Kidney tubule cell (primary cell): ENCODE measurements at places on chromosomes 2 and 18.

DNA sequence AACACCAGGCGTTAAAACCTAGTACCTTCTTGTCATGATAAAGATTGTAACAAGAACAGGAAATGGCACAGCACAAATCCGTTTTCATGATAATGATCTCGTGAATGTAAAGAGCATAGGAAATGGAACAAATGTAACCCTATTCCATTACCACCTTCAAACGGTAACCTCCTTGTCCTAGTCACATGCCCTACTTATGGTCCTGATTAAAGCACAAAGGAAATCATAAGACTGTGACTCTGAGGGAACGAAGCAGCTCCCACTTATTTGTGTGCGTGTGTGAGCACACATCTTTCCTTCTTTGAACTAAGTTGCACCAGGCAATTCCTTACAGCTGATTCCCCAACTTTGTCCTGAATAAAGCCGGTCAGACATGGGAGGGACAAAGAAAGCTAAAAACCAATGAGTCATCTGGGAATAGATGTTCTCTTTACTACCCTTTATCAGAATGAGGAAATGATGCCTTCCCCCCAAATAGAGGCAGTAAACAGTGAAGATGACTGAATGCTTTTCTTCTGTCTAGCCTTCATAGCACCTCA, 192.6 kb downstream of the IKZF2 start:
- peak; percentile 47 for DNase-seq

GRCh38 chr18:74683573-74683972, 85.9 kb downstream of the ZNF407 start:
- DNase-seq = no peak

- no peak for DNase-seq
Observed at GRCh38 chr2:124347209-124347608, 322.1 kb downstream of the CNTNAP5 start.

- DNase-seq = no peak
Observed at GRCh38 chr18:67864677-67865340, 348.3 kb upstream of the DSEL start.

DNA sequence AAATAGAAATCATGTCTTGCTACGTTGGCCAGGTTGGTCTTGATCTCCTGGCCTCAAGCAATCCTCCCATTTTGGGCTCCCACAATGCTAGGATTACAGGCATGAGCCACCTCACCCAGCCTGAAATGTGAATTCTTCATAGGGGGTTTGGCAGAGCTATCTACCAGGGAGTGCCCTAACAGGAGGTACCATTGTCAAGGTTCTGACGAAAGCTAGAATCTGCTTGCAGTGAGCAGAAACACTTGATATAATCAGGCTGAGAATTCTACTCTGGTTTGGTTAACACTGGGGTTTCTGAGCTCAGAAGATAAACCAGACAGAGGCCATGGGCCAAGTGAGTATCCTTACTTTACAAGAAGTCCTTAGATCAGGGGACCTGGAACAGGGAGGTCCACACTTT, 7.2 kb upstream of the LAMA3 start:
- DNase-seq = no peak

- no peak for DNase-seq
Observed at GRCh38 chr2:189613650-189614420, 33.2 kb upstream of the SLC40A1 start.

DNA sequence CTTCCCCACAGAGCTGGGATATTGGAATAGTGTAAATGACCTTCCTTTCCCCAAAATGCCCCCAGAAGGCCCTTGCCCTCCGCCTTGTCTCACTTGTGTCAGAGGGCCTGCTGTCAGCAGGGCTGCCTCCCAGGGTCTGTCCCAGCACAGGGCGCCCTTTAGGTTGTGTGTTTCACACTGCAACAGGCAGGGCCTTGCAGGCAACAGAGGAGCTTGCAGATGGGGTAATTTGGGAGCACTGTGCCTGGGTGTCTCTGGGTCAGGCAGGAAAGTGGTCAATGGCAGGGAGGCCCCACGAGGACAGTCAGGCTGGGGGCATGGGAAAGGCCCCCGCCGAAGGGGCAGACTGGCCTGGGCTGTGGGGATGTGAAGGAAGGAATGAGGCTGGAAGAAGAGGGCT, 130.7 kb downstream of the ASB1 start:
- no peak for DNase-seq

- no peak for DNase-seq
Observed at GRCh38 chr2:228282376-228282775, 100.9 kb upstream of the SPHKAP start.

GRCh38 chr2:202007015-202007982, 26.4 kb upstream of the FZD7 start:
- no peak for DNase-seq

DNA sequence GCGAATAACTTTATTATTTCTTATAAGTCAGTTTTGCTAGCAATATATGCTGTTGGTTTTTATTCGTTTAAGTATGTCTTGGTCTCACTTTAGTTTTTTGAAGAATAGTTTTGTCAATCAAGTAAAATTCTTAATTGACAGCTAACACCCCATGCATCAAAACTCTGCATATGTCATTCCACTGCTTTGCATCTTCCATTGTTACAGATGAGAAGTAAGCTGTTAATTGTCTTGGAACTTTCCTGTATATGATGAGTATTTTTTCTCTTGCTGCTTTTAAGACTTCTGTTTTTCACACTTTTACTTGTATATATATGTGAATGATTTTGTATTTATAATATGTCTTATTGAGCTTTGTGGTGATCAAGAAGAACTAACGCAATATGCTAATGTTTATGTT, 1048.4 kb downstream of the CNTNAP5 start:
- DNase-seq = no peak
